ENCODE measurements at places on chromosomes 11 and 22.

DNA sequence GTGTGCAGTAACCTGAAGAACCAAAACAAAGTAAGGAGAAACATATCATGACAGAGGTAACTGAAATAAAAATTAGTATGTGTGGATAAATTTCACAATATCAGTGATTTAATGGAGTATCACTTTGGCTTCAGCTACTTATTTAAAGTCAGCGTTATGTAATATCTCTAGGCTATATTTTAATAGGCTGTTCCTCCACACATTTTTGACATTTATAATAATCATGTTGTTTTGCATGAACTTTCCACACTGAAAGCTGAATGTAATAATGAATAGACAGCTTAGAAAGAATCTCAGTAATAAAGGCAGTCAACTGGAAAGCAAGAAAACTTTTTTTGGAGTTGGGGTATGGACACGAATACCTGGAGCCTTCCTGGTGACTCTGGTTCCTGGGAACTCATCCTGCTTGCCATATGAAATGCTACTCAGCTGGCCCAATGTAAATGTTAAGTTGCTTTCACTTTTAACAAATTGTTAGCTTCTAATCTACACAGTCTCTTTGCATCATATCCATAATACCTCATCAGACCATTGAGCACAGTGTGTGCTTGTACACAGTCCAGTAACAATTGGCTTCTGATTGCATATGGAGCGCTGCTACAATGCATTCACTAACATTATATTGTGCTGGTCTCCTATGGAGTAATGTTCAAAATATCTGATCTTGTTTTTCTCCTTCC is 257.7 kb downstream of the SOX6 start:
- no peak for DNase-seq

GRCh38 chr11:13009476-13009920 is 382 bp downstream of the RASSF10 start:
- DNase-seq: no peak

- DNase-seq: no peak
Measured at GRCh38 chr22:48880749-48881148, 946.9 kb downstream of the BRD1 start.

DNA sequence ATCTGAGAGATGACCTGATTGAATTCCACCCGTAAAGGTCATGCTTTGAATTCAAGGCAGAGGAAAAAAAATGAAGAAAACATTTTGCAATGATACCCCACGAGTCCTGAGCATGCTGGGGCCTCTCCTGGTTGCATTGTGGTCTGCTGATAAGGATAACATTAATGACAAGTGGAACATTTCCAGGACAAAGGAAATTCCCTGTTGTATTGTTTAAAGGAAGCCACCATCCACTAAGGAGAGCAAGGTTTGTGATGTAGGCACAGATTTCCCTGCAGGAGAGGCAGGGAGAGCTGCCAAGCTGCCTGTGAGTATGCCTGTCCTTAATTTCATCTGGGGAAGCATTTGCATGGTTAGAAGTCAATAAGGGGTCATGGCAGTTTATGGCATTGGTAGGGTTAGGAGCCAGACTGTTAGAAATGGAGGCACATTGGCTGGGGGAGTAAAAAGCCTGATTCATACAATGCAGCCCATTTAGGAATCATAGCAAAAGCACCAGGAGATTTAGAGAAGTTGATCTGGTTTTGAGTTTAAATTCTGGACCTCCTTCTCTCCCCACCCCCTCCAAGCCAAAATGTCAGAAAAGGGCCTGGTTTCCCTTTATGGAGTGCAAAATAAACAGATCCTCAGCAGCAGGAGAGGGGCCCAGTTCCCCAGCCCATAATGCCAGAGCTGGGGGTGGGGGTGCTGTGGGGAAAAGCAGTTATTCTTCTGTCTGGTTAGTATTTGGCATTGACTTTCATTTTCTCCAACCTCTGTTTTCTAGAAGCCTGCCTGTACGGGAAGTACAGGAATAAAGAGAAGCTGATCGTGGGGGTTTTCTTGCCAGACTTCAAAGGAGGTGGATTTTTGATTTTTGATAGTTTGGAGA is 22.1 kb downstream of the FLI1 start:
- DNase-seq: no peak

DNA sequence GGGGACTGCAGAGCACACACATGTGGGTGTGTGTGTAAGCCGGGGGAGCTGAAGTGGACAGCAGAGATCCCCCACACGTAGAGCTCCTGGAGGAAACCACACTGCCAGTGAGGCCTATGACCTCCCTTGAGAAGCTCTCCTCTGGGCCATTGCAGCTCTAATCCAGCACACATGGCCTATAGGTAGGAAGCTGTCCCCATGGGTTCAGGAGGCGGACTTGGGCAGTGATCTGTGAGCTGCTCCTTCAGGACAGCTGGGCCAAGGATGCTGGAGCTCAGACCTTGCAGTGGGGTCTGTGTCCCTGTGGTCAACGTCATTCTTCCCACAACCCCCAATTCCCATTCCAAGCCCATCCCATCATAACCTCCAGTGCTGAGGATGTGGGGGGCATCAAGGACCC is 29.8 kb downstream of the IGLL5 start:
- DNase-seq: no peak
